Activated T-cell treated with anti-CD3 and anti-CD28 coated beads, Interleukin-2, amount 50 U/mL, for 72 hours (primary cell): ENCODE measurements at places on chromosomes 12 and 14. TPM values are rescaled to one million over a fixed set of nuclear protein-coding genes. Genes with fewer than 3 reads are reported as not detected.

WNT1 gene
- total RNA-seq = not detected

OTOGL gene
- not detected for total RNA-seq

IQSEC3 gene
- 0.10 TPM for total RNA-seq

WIF1 gene
- not detected for total RNA-seq

WASHC4 gene
- total RNA-seq = 39.5 TPM

ZBTB42 gene
- 2.5 TPM for total RNA-seq

GPR68 gene
- 19.2 TPM for total RNA-seq

PTGER2 gene
- 9.6 TPM for total RNA-seq

GRCh38 chr14:90557516-90557915 lies 160.7 kb downstream of the CALM1 start:
- no peaks in the 10 kb centered on the region for H3K4me1 ChIP-seq
- H3K27me3 ChIP-seq = no peaks in the 10 kb centered on the region
- H3K27ac ChIP-seq = no peak overlapping the region
- H3K4me3 ChIP-seq = no peak overlapping the region
- no peaks in the 10 kb centered on the region for H3K36me3 ChIP-seq
- no peak for DNase-seq

DNA sequence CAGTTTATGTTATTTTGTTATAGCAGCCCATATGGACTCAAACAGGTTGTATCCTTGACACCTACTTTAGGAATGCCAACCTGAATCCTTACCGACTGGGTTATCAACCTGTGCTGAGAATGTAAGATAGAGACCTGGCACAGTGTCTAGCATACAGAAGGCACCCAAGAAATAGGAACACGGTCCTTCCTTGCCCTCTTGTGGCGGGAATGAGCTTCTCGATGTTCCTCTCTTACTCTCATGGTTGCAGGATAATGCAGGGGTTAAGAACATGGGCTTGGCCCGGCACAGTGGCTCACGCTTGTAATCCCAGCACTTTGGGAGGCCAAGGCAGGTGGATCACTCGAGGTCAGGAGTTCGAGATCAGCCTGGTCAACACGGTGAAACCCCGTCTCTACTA lies 6.5 kb downstream of the C12orf43 start:
- H3K27ac ChIP-seq = no peak overlapping the region
- peaks cover 10% of the 10 kb centered on the region for H3K36me3 ChIP-seq
- no peaks in the 10 kb centered on the region for H3K27me3 ChIP-seq
- no peak for DNase-seq
- H3K4me1 ChIP-seq = peaks cover 14% of the 10 kb centered on the region

DNA sequence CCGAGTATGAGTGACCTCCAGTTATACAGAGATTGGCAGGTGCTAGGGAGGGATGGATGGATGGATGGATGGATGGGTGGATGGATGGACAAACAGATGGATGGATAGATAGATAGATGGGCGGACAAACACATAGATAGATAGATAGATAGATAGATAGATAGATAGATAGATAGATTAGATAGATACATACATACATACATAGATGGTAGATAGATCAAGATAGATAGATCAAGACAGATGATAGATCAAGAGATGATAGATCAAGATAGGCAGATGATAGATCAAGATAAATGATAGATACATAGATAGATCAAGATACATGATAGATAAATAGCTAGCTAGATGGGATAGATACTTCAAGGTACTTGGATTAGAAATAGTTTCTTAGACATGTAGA lies 18.6 kb upstream of the RFLNA start:
- peaks cover 31% of the 10 kb centered on the region for H3K27me3 ChIP-seq
- H3K36me3 ChIP-seq = no peaks in the 10 kb centered on the region
- no peak for DNase-seq

DNA sequence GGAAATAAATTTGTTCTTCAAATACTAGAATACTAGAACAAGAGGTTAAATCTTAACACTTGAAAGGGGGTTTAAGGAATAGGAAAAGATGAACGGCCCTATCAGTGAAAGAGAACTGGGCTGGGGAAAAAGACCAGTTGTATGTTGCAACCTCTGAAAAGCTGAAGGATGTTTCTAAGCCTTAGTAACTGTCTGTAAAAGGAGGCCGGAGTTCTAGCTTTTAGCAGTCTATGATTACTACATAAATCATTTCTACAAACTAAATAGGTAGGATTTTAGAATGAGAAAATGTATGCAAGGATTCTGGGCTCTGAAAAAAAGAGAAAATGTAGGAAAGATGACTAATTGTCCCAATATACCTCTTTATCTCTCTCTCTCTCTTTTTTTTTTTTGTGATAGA lies 4.9 kb downstream of the CERS5 start:
- H3K27ac ChIP-seq = peak overlapping the region; percentile 12
- no peak overlapping the region for H3K4me3 ChIP-seq
- H3K4me1 ChIP-seq = peaks cover 69% of the 10 kb centered on the region
- H3K27me3 ChIP-seq = no peaks in the 10 kb centered on the region
- DNase-seq = no peak

- H3K4me1 ChIP-seq = no peaks in the 10 kb centered on the region
- H3K36me3 ChIP-seq = no peaks in the 10 kb centered on the region
- no peak overlapping the region for H3K27ac ChIP-seq
- peaks cover 7% of the 10 kb centered on the region for H3K27me3 ChIP-seq
- H3K4me3 ChIP-seq = no peak overlapping the region
Measured at GRCh38 chr12:65470256-65470655, 191.8 kb downstream of the MSRB3 start.

- no peaks in the 10 kb centered on the region for H3K27me3 ChIP-seq
- H3K27ac ChIP-seq = peak overlapping the region; percentile 100
- H3K36me3 ChIP-seq = peaks cover 62% of the 10 kb centered on the region
- no peak for DNase-seq
- peak overlapping the region; percentile 99 for H3K4me3 ChIP-seq
Measured at GRCh38 chr12:46370380-46370734, 2.2 kb downstream of the SLC38A2 start.

- no peaks in the 10 kb centered on the region for H3K27me3 ChIP-seq
- peak overlapping the region; percentile 75 for H3K4me3 ChIP-seq
- H3K27ac ChIP-seq = peak overlapping the region; percentile 0
- H3K4me1 ChIP-seq = peaks cover 92% of the 10 kb centered on the region
- no peak for DNase-seq
Measured at GRCh38 chr12:9776781-9777180, 16.1 kb upstream of the CD69 start.

DNA sequence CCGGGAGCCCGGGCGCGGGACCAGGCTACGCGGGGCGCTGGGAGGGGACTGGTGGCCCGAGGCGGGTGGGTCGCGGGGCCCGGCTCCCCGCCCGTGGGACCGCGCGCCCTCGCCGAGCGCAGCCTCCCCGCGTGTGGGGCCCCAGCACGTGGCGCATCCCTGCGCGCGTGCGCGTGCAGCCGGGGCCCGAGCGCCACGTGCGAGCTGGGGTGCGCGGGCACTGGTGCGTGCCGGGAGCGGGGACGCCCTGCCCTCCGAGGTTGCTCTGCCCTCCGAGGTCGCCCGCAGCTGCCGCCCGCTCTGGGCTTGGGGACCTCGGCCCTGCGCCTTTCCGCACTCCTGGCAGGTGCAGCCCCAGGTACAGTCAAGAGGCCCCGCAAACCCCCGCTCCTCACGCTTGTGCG lies 365 bp upstream of the CCDC88C start:
- no peak overlapping the region for H3K27ac ChIP-seq
- no peaks in the 10 kb centered on the region for H3K27me3 ChIP-seq
- H3K4me1 ChIP-seq = peaks cover 37% of the 10 kb centered on the region
- peaks cover 12% of the 10 kb centered on the region for H3K36me3 ChIP-seq

- H3K27me3 ChIP-seq = no peaks in the 10 kb centered on the region
- peaks cover 16% of the 10 kb centered on the region for H3K4me1 ChIP-seq
- no peaks in the 10 kb centered on the region for H3K36me3 ChIP-seq
Measured at GRCh38 chr14:96987086-96987474, 189.9 kb downstream of the VRK1 start.

GRCh38 chr12:124713041-124713435 lies 145.6 kb upstream of the NCOR2 start:
- H3K36me3 ChIP-seq = no peaks in the 10 kb centered on the region
- H3K27me3 ChIP-seq = peaks cover 6% of the 10 kb centered on the region
- peak overlapping the region; percentile 72 for H3K4me3 ChIP-seq
- peak overlapping the region; percentile 61 for H3K27ac ChIP-seq

DNA sequence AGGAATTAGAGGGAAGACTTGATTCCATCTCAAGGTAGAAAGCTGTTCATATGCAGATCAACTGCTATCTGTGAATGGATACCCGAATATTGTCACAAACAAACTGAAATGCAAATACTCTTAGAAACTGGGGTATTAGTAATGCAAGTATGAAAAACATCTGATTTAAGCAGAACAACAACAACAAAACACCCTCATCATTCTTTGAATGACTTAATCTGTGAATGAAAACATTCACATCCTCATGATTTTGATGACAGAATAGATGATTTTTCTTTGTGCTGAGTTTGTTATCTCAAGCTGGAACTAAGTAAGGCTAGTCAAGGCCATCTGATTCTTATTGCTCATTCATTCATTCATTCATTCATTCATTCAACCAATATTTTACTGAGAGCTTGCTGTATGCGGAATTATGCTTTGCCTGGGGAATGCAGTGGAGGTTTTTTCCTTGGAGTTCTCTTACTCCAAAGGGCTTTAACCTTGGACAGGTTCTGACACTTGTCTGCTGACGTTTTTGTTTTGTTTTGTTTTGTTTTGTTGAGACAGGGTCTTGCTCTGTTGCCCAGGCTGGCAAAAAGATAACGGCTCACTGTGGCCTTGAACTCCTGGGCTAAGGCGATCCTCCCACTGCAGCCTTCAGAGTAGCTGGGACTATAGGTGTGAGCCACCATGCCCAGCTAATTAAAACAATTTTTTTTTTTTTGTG lies 23.3 kb downstream of the OR10G3 start:
- no peak overlapping the region for H3K4me3 ChIP-seq
- peaks cover 6% of the 10 kb centered on the region for H3K4me1 ChIP-seq
- DNase-seq = no peak
- H3K27me3 ChIP-seq = no peaks in the 10 kb centered on the region

DNA sequence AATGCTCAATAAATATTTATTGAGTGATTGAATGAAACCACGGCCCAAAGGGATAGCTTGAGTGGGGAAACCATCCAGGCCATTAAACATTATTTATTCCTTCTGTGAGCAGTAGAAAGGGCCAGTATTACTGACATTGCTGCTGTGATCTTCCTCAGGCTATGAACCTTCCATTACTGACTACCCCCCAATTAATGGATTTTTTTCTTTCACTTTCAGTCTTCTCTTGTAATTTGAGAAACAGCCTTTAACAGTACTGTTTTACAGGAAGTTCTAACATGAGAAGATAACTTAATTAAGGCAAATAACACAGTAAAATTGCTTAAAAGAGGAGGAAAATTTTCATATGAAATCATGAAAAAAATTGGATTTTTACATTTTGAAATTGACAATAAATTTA lies 629.5 kb downstream of the TRHDE start:
- no peaks in the 10 kb centered on the region for H3K27me3 ChIP-seq
- H3K27ac ChIP-seq = no peak overlapping the region
- no peaks in the 10 kb centered on the region for H3K36me3 ChIP-seq
- no peaks in the 10 kb centered on the region for H3K4me1 ChIP-seq
- no peak overlapping the region for H3K4me3 ChIP-seq
